ENCODE measurements at places on chromosomes 1 and 21. TPM values are rescaled to one million over a fixed set of nuclear protein-coding genes. Genes with fewer than 3 reads are reported as not detected.

DNA sequence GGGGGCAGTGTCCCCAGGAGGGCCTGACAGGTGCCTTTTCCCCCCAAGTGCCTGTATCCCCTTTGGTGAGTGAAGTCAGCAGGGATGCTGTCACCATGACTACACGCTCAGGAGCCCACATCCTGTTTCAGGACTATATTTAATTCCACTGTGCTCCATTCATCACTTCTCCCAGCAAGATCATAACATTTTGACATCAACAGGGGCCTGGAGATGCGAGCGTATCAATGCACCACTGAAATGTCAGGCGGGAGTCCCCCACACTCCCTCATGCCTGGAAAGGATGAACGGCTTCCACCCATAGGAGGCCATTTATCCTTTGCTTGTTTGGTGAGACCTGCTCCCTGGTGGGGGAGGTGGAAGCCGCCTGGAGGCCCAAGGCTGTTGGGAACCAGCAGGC lies 119.1 kb downstream of the PTPRU start:
- DNase-seq = no peak

DNA sequence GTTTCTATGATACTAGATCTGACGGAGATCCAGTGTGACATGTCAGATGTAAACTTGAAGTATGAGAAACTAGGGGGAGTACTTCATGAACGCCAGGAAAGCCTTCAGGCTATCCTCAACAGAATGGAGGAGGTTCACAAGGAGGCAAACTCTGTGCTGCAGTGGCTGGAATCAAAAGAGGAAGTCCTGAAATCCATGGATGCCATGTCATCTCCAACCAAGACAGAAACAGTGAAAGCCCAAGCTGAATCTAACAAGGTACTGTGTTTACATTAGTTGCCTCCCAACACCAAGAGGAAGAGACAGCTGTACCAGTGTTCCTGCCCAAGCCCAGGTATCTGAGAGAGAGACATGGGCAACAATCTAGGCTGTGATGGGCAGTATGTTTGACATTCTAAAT lies 112.2 kb upstream of the BMP8A start:
- no peak for DNase-seq

DNA sequence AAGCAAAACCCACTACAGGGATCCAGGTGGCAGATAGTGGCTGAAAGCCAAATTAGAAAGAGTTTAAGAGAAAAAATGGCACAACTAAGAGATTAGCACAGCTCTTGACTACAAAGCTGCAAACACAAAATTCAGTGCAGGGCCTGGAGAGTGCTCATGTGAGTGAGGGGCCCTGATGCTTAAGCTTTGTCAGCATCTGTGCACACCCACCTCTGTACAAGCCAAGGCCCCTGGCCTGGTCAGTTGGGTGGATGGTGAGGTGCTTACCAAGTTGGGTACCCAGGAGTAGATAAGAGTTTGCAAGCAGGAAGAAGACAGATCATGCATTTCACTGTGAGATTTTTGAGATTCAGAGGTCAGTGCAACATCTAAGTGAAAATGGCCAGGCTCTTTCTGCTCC lies 62.7 kb upstream of the ATP1B1 start:
- no peak for DNase-seq

CCDC17 gene
- 3.6 TPM for total RNA-seq

DNA sequence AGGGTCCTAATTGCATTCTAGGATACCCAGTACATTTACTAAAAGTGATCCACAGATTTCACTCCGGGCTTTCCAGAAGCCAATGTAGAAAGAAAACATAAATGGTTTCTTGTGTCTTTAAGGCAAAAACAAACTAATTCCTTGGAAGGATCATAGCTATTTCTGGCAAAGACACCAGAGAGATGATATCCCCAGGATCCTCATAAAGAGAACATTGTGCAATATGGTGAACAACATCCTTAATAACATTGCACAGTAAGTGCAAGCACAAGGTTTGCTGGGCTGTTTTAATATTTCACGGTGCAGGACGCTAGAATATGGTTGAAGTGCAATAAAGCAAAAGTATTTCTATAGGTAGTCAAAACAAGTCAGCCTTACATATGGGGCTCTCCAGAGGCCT lies 83.0 kb downstream of the NTPCR start:
- DNase-seq = no peak

ICOSLG gene
- 5.4 TPM for total RNA-seq

DNA sequence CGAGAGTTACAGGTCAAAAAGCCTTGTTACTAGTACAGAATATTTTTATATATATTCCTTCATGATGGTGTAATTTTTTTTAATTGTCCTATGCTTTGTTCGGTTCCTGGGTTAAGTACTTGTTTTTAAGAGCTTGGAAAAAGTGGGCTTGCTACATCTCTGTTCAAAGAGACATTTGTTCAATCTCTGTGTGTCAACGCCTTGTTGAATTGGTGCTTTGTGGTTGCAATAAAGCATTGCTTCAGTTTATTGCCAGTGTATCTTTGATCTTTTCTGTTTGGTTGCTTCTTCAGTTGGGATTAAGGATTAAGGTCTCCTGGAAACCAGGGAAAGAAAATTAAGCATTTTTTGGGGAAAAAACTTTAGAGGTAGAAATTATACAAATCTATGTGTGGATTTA lies 47.7 kb upstream of the DNASE2B start:
- DNase-seq = no peak

KLF17 gene
- total RNA-seq = not detected

GRCh38 chr1:157110003-157110402 lies 10.4 kb upstream of the ETV3L start:
- DNase-seq = no peak

DNA sequence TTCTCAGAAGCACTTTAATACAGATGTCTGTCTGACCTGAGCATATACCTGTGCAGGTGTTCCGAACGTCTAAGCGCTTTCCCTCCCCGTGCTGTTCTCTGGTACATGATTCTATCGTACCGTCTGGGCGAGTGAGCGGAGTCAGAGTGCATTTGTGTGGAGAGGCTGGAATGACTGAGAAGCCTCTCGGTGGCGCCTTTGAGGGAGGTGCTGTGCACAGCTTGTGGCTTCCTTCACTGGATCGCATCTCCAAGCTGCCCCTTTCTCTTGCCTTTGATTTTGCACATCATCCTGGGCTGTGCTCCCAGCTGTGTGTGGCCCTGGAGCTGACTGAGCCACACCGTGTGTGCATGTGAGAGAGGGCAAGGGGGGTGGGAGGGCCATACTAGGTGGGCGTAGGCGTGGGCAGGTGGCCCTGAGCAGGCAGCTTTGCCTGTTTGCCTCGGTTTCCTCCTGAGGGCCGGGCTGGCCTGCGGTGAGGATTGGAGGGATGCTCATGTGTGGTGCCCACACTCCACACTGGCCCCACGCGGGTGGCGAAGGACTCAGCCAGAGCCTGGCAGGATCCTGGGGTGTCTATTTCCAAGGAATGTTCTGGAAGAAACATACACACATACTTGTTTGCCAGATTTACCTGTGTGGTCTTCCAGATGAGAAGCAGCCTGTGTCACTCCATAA lies 105.3 kb downstream of the ADARB1 start:
- DNase-seq = no peak

MAGI3 gene
- 19.2 TPM for total RNA-seq

DIRAS3 gene
- 4.4 TPM for total RNA-seq

Measured in type B pancreatic cell (in vitro differentiated cells).